Activated T-cell treated with anti-CD3 and anti-CD28 coated beads, Interleukin-2, amount 50 U/mL, for 4 hours (primary cell): ENCODE measurements at places on chromosomes 1 and 21.
A peak's percentile ranks its signal among the peaks of the same experiment; 100 is the strongest.

GRCh38 chr1:208885650-208886049 is 641.5 kb upstream of the PLXNA2 start:
- DNase-seq, result no peak

DNA sequence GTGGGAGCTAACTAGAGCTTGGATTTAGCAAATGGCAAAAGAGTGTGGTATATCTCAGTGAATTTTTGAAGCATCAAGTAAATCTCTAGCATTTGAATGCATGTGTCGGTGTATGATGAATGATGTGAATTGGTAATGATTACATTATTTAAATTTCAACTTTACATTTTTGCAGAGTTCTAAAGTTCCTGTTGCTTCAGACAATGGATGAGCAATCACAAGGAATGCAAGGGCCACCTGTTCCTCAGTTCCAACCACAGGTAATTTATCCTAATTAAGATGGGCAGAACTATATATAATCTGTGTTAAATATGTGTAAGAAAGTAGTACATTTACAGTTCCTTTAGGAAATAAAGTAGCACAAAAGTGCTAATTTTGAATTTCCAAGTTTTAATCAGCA is 75.6 kb downstream of the NEK7 start:
- no peak for DNase-seq

GRCh38 chr1:23627069-23627735 is 64.4 kb upstream of the RPL11 start:
- no peak for DNase-seq

DNA sequence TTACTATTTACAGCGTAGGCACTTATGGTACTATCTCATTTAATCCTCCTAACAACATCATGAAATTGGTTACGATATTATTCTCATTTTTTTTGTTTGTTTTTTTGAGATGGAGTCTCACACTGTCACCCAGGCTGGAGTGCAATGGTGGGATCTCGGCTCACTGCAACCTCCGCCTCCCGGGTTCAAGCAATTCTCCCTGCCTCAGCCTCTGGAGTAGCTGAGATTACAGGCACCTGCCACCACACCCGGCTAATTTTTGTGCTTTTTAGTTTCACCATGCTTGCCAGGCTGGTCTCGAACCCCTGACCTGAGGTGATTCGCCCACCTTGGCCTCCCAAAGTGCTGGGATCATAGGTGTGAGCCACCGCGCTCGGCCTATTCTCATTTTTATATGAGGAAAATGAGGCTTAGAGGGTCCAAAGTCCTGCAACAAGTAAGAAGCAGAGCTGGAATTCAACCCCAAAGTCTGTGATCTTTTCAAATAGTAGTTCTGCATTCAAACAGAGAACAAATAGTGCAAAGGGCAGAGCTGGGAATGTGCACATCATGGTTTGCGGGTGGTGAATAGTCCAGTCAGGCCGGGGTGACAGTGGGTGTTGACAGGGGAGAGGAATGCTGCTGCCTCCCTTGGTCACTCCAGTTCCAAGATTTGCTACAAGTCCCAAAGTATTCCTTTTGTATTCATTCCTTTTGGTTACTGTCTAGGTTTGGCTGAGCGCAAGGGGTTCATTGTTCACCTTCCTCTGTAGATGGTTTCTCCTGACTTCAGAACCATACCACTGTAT is 4.6 kb downstream of the PRUNE1 start:
- no peak for DNase-seq

DNA sequence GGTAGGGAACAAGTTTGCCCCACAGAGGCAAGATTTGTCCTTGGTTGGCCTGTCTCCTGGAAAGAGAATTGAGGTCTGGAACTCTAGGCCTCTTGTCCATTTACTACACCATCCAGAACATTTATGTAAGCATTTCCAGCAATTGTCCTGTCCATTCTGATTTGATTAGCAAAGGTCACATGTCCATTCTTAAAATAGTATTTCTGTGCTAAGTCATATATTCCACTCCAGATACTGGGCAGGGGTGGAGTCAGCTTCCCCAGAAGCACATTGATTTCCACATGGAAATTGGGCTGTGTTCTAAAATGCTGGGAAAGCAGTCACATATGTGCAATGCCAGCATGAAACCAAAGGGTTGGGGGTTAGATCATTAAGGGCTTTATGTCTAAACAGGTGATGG is 21.5 kb upstream of the FMN2 start:
- DNase-seq, result no peak

- DNase-seq, result no peak
Measured at GRCh38 chr1:240363315-240363714, 248.6 kb downstream of the GREM2 start.

GRCh38 chr1:206014601-206015000 is 9.1 kb downstream of the CTSE start:
- DNase-seq, result no peak

- no peak for DNase-seq
Measured at GRCh38 chr1:220271706-220272046, 577 bp downstream of the RAB3GAP2 start.

GRCh38 chr21:38402795-38403194 is 95.5 kb downstream of the ERG start:
- no peak for DNase-seq

- no peak for DNase-seq
Measured at GRCh38 chr1:244710474-244711062, 57.6 kb downstream of the DESI2 start.

- DNase-seq, result no peak
Measured at GRCh38 chr1:211518330-211519289, 26.6 kb upstream of the RD3 start.

GRCh38 chr21:14403681-14404318 is 20.9 kb upstream of the HSPA13 start:
- DNase-seq, result no peak

DNA sequence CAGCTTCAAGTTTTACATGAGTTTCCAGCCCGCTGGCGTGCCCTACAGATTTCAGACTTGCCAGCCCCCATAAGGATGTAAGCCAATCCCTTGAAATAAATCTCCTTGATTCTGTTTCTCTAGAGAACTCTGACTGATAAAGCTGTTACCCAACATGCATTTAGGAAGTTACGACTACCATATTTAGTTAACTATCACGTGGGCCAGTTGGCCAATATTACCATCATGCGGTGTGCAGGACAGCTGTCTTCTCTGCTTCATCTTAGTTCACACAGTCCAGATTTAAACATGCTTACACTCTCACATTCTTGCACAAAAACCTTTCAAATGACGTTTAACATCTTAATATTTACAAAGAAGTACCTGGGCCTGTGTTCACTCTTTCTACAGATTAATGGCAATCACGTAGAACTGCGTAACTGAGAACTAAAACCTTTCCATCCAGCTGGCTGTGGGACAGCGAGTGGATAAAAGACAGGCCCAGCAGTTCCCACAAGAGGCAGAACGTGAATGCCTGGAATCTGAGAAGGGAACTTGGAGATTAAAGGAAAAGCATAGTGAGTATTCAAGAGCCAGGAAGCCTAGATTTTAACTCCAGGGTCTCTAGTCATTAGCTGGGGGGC is 20.8 kb downstream of the FAM177B start:
- DNase-seq, result no peak

DNA sequence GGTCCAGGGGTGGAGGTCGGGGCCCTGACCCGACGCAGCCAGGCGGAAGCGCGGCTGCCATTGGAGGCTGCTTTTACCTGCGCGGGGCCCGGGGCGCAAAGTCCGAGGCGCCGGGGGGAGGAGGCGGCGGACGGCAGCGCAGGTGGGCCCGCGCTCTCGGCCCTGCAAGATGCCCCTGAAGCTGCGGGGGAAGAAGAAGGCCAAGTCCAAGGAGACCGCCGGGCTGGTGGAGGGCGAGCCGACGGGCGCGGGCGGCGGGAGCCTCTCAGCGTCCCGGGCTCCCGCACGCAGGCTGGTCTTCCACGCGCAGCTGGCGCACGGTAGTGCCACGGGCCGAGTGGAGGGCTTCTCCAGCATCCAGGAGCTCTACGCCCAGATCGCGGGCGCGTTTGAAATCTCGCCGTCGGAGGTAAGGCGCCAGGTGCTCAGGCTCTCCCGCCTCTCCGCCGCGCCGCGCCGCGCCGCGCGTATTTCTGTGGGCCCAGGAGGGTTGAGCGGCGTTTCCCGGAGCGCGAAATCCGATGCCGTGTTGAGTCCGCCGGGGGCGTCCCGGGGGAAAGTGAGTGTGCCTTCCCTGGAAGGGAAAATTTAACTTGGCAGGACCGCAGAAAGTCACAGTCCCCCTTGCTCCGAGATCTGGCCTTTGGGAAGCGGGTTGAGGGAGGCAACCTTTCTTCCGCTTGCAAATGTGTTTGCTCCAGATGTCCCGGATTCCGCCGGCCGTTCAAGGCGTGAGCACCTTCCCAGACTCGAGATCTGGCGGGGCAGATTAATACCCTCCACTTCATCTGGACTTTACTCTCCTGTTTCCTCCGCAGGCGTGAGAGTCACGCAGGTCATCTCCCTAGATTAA is at the start of gene GIPC2:
Gene GIPC2, plus strand, starts transcription at position 41 of the 853 bp plus-strand sequence. Its CDS starts 129 bp downstream, at position 170.
- peak; percentile 6 for DNase-seq

DNA sequence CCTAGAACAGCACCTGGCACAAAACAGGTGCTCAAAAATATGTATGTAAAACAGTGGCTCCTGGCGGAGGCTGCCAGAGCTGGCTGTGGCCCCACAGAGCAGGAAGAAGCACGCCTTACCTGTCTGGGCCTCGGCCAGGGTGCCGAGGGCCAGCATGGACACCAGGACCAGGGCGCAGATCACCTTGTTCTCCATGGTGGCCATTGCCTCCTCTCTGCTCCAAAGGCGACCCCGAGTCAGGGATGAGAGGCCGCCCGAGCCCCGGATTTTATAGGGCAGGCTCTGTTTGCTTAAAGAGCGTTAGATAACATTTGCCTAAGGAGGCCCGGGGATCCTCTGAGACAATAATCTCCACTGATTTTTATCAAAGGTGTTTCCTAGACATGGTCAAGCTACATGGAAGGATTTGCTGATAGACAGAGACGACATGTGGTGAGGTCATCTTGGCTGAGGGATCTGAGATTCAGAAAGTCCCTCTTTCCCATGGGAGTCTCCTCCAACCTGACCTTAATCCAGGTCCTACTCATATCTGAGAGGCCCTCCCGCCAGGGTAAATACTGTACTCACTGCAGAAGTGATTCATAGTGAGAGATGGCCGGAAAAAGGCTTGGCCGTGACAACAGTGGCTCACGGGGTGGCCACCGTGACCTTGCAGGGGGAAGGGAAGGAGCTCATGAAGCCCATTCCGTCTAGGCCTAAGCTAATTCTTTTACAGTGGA is at the start of gene TFF1:
Gene TFF1, minus strand, starts transcription at position 244 of the 719 bp plus-strand sequence. Its CDS starts 40 bp downstream, at position 204.
- no peak for DNase-seq

DNA sequence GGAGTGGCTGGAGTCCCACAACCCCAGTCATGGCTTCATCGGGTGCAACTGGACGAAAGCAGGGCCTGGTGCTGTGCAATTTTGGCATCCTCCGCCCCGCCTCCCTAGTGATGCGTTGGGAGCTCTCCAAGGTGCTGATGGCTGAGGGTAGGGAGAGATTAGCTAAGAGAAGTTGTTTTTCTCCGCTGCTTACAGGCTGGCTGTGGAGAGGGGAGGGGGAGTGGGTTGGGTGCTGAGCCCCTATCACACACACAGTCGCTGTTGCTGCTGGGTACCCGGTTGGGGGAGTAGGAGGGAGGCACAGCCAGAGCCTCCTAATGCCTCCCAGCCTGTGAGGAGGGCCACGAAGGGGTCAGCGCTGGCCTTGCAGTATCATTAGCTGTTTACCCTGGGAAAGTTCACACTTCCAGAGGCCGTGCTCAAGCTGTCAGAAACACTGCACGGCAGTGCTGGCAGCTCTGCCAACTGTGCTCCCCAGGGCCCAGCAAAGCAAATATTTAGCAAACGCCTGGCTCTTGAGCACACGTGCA is 110.0 kb downstream of the GRIK3 start:
- DNase-seq, result no peak

DNA sequence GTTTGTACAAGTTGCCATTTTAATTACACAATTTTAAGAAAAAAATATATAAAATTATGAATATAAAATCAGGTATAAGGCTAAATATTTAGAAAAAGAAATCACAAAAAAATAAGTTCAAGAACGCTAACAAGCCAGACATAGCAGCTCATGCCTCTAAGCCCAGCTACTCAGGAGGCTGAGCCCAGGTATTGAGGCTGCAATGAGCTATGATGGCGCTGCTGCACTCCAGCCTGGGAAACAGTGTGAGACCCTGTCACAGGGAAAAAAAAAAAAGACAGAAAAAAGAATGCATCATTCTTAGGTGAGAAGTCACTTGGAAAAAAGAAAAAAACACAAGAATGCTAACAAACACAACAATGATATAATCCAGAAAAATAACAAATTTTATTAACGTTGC is 112.3 kb upstream of the PRDX6 start:
- no peak for DNase-seq

DNA sequence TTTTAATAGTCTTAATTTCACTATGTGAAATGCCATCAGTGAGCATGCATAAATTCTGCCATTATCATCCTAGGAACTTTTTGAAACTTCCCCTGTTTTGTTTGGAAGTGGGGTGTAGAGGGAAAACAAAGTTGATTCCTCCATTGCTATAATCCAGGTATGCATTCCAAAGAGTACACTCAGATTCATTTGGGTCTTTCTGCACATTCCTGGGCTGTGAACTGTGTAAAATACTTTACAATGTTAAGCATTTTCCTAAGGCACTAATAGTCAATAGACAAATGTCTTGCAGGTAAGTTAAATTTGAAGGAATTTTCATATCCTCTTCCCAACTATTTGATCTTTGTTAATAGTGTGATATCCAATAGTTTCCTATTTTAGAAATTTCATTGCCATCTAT is 36.2 kb downstream of the SGIP1 start:
- no peak for DNase-seq

DNA sequence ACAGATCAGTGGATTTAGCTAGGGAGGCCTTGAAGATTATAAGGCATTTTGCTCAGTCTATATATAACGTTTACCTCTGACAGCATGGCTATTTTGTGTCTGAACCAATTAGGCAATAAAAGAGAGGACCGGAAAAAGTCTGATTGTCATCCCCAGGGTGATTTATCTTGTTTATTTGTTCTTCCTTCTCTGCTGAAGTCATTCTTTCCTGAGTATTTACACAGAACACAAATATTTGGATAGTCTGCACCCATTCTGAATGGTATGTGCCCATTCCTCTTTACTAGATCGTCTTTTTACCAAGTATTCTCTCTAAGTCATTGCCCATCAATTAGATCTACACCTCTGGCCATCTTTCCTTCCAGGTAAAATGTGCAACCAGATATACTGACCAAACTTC is 1602.9 kb downstream of the KCNT2 start:
- DNase-seq, result no peak

- no peak for DNase-seq
Measured at GRCh38 chr1:184771190-184771691, 16.6 kb upstream of the EDEM3 start.

DNA sequence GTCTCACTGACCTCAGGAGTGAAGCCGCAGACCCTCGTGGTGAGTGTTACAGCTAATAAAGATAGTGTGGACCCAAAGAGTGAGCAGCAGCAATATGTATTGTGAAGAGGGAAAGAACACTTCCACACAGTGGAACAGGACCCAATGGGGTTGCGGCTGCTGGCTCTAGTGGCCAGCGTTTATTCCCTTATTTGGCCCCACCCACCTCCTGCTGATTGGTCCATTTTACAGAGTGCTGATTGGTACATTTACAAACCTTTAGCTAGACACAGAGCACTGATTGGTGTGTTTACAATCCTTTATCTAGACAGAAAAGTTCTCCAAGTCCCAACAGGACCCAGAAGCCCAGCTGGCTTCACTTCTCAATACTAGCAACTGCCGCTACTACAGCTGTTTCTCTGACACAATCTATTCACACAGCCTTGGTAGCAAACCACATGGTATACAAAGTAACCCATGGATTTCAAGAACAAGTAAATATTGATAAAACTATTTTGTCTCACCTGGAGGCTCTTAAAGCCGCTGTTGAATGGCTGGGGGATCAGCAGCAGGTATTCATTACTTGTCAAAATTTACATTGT is 25.3 kb upstream of the ITLN1 start:
- no peak for DNase-seq

- DNase-seq, result no peak
Measured at GRCh38 chr1:92186081-92186480, 31.6 kb upstream of the C1orf146 start.
